ENCODE measurements at places on chromosomes 6 and 20.

- no peak for DNase-seq
Observed at GRCh38 chr6:157683707-157684106, 139.3 kb upstream of the SNX9 start.

DNA sequence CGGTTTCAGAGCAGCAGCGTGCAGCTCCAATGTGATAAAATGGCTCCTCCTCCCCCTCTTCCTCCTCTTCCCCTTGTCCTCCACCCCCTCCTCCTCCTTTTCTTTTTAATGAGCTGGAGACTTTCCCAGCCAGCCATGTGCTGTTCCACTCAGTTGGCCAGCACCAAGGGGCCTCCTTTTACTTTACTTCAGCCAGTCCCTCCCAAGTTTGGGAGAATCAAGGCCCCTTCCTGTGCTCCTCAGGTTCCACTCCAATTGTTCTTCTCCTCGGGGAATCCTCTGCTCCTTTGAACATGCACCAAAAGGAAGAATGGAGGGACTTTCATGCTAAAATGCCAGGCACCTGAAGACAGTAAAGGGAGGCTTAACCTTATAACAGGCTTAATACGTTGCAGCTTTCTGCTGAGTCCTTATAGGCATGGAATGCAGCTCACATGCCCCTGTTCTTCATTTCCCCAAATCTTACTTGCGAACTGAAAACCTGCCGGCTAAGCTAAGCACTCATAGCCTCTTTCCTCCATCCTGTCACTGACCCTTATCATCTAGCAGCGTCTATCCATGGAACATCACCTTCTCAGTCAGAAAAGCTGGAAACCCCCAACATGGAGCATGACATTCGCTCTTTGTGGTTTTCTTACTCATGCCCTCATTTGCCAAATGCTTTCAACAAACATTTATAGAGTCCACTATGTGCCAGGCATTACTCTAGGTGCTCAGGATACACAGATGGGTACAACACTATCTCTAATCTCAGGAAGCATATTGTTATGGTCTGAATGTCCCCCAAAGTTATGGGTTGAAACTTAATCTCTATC lies 170.6 kb downstream of the PHACTR1 start:
- peak; percentile 35 for DNase-seq

DNA sequence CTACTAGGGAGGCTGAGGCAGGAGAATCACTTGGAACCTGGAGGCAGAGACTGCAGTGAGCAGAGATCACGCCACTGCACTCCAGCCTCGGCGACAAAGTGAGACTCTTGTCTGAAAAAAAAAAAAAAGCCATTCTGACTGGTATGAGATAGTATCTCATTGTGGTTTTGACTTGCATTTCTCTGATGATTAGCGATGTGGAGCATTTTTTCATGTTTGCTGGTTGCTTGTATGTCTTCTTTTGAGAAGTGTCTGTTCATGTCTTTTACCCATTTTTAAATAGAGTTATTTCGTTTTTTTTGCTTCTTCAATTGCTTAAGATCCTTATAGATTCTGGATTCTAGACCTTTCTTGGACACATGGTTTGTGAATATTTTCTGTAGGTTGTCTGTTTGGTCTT lies 103.5 kb upstream of the SIM1 start:
- no peak for DNase-seq

GRCh38 chr6:152532556-152533422 lies 104.4 kb downstream of the SYNE1 start:
- no peak for DNase-seq

DNA sequence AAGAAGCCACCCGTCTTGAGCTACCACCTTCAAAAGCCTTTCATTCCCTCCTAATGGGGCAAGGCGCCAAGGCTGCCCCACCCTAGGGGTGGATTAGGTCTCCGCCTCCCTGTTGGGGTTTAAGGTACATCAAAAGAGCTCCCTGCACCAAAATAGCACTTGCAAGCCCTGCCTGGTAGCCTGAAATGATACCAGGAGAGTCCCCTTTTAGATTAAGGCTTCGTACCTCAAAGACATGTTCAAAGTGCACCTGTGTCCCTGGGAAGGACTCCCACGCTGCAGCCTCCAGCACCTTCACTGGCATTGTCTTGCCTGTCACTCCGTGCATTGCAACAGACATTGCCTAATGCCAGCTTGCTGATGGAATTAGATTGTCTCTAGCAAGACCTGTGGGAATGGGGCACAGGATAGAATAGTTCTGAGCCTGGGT lies 15.7 kb upstream of the CDKN1A start:
- no peak for DNase-seq

- DNase-seq: no peak
Observed at GRCh38 chr20:1448081-1448620, 18.5 kb downstream of the NSFL1C start.

GRCh38 chr20:62685781-62686555 lies 22.7 kb upstream of the NTSR1 start:
- no peak for DNase-seq

DNA sequence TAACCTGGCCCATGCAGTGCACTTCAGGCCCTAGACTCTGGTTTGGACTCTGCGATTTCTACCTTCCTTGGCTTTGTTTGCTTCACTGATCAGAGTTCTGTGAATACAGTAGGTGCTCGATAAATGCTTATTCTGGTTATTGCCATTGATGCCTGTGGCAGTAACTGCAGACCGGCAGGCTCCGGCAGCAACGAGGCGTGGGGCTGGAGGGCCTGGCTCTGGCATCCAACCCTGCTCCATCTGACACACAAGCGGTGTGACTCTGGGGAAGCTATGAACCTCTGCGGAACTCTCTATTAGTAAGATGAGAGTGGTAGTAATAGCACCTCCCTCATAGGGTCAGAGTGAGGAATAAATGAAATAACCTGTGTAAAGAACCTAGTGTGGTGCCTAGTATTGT lies 66.1 kb downstream of the PLG start:
- no peak for DNase-seq

- DNase-seq: no peak
Observed at GRCh38 chr6:24053057-24053456, 73.0 kb upstream of the NRSN1 start.

GRCh38 chr6:2034256-2034655 lies 211.1 kb downstream of the GMDS start:
- no peak for DNase-seq

DNA sequence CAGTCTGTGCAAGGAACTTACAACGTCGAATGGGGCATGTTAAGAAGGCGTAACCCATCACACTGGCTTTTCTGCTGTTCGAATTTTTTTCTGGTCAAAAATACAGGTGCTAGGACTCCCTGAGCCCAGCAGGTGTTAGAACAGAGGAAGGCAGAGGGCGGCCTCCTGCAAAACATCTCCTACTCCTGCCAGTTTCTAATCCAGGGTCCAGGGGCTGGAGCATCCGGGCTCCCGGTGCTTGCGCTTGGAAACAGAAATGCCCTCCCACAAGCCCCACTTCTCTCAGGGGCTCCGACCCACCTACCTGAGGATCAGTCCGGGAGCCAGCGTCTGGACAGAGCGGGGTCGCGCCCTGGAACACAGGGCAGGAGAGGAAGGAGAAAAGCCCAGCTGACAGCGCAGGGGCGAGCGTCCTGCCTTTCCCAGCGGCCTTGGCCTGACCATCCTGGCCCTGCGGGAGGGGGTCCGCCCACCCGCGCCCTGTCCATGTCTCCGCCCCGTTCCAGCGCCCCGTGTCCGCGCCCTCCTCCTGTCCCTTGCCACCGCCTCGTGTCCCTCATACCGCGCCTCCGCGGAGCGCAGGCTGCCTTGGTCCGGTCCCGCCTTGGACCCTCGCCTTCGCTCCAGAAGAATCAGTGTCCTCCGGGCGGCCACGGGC lies 14.8 kb upstream of the LPA start:
- no peak for DNase-seq

GRCh38 chr6:37013516-37014491 lies 8.3 kb downstream of the FGD2 start:
- DNase-seq: no peak

GRCh38 chr6:15874821-15875220 lies 212.0 kb upstream of the DTNBP1 start:
- DNase-seq: no peak

GRCh38 chr6:157879873-157880254 lies 56.8 kb downstream of the SNX9 start:
- no peak for DNase-seq

DNA sequence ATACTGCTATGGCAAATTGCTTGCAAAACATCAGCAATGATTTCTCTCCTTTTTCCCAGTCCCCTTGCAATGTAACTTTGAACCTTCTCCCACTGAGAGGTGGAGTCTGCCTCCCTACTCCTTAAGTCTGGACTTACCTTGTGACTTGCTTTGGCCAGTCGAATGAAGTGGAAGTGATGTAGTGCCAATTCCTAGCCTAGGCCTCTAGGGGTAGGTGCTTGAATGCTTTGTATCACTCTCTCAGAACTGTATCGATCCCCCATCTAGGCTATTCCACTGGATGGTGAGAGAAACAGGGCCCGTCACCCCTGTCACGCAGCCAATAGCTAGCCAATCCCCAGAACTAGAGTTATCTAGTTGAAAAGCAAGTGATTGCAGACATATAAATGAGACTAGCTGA lies 238.6 kb downstream of the BTBD3 start:
- DNase-seq: no peak

DNA sequence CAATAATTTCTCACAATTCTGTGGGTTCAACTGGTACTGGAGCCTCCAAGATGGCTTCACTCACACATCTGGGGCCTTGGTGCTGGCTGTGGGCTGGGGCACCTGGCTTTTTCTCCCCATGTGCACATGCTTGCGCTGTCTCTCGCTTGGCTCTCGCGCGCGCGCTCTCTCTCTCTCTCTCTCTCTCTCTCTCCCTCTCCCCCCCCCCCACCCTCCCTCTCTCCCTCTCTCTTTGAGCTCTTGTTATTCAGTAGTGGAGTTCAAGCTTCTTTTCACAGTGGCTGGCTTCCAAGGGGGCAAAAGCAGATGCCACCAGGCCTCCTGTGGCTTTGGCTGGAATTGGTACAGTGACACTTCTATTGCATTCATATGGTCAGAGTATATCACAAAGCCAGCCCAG lies 10.8 kb upstream of the TBCC start:
- no peak for DNase-seq

DNA sequence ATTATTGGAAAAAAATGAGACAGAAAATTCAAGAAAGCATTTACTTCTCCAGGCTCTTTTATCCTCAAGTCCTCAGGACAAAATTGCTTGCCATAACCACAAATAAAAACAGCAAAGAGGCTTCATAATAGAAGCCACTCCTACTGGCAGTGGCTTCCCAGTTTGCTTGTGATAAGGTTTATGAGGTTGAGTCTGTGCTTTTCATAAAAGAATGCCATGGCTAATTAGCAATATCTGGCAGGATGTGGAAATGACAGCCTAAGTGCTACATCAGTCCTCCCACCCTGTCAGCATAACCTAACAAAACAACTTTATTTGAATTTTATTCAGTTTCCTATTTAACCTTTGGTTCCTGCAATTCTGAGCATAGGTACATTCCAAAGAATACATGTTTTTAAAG lies 80.9 kb upstream of the HTR1E start:
- no peak for DNase-seq

- no peak for DNase-seq
Observed at GRCh38 chr6:66210964-66211363, 503.9 kb upstream of the EYS start.

DNA sequence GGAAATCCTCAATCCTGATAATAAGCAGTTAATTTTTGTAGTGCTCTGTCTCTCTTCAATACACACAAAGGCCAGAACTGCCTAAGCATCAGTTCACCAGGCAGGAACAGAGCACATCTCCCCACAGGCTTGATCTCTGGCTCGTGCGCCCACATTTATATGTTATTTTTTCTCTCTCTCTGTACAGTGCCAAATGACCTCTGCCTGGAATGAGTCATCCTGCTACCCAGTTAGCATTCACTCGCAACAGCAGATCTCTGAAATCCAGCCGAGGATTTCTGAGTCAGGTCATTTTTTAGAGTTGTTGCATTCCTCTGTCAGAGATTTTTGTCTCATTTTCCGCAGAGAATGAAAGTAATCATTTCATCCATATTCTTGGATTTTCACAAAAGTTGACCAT lies 107.1 kb downstream of the COL12A1 start:
- DNase-seq: peak; percentile 91

DNA sequence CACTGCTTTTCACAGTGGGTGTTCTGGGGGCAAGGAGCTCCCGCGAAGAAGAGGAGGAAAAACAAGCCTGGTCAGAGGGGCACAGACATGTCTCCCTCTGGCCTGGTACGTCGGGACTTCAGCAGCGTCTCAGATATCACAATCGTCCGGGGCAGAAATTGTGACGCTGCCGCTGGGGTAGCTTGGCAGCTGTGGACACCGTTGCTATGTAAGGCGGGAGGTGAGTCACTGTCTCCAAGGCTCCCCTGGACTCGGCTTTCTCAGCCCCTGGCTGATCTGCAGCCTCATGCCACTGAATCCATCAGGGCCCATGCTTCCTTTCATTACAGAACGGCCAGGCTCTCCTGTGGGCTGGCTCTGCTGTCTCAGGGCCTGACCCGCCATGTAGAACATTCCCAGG lies 98.7 kb downstream of the SULF2 start:
- no peak for DNase-seq

DNA sequence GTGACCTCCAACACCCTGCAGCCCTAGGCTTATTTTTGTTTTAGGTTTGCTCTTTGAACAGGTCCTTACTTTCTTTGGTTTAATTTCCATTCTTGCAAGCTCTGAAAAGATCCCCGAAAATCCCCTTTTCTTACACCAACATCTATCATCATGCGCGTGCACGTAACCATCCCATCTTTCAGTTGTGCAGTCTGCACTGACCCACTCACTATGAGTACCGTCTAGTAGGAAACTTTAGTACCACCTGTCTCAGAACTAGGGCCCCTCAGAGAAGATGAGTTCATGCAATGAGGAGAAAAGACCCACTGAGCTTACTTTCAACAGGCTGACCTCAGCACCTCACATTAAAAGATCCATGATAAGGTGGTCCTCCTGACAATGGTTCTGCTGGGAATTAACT lies 120.6 kb upstream of the AGPAT4 start:
- DNase-seq: no peak

- no peak for DNase-seq
Observed at GRCh38 chr20:31669876-31670275, 32.2 kb downstream of the COX4I2 start.

GRCh38 chr6:16136621-16137450 lies 8.0 kb downstream of the MYLIP start:
- peak; percentile 76 for DNase-seq

DNA sequence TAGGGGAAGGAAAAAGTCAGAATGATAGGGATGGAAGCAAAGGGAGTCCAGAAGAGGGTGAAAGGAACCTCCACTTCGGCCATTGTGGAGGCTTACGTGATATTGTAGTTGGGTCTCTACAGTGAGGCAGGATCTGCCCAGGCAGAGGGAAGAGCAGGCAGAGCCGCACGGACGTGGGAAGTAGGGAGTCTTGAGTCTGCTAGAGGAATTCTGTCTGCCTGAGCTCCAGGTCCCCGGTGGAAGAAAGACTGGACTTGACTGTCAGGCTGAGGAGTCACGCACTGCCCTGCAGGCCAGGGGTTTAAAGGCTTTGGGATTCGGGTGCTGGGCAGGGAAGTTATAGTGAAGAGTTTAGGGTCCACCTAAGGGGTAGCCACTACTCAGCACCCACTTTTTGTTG lies 16.4 kb downstream of the TGM6 start:
- no peak for DNase-seq

DNA sequence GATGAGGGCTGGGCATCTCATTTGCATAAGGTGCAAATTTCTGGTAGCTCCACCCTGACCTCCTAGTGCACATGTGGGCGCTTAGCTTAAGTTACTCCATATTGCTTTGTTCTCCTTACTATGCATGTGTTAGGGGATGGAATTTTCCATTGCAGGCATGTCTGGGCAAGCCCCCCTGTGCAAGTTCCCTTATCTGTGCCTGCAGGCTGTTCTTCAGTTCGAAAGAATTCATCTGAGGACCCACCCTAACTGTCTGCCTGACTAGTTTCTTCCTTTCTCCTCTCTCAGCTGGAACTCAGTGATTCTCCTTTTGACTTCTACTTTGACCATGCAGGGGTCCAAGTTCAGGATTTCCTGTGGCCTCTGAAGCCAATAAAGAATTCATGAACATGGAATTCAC lies 30.2 kb downstream of the CCDC170 start:
- DNase-seq: no peak
